ENCODE measurements at places on chromosomes 13 and 19.

DNA sequence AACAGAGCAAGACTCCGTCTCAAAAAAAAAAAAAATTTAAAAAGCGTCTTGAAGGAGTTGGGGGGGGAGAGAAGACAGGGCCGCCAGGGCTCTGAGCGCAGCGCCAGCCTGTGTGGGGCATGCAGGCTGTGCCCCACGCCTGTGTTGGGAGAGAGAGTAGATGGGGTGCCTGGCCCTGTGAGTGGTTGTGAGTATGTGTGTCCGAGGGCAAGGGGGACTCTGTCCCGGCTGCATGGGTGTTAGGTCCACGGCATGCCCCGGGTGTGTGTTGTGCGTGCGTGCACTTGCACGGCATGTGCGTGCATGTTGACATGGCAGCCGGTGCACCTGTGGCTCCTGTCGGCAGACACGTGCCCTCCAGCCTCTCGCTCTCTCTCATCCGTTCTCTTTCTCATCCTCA, 3.4 kb downstream of the MAP2K7 start:
- no peak for DNase-seq

DNA sequence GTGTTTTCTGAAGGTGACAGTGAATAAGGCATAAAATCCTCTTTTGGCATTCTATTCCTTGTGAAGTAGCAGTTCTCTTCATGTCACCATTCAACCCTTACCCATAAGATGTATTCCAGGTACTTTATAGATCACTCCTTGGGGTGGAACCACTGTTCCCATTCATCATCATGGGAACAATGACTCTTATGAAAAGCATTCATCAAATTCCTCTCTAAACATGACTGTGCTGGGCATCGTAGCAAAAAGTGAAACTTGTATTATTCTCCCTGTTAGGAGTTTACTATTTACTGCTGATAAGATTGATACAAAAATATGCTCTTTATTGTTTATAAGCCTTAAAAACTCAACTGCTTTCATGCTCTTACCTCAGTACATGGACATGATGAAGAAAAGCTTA, 793.4 kb downstream of the LIG4 start:
- DNase-seq: no peak

GRCh38 chr13:113813749-113814434, 50.0 kb downstream of the GAS6 start:
- no peak for DNase-seq

- DNase-seq: no peak
Observed at GRCh38 chr19:3618144-3618810, 8.3 kb downstream of the CACTIN start.

DNA sequence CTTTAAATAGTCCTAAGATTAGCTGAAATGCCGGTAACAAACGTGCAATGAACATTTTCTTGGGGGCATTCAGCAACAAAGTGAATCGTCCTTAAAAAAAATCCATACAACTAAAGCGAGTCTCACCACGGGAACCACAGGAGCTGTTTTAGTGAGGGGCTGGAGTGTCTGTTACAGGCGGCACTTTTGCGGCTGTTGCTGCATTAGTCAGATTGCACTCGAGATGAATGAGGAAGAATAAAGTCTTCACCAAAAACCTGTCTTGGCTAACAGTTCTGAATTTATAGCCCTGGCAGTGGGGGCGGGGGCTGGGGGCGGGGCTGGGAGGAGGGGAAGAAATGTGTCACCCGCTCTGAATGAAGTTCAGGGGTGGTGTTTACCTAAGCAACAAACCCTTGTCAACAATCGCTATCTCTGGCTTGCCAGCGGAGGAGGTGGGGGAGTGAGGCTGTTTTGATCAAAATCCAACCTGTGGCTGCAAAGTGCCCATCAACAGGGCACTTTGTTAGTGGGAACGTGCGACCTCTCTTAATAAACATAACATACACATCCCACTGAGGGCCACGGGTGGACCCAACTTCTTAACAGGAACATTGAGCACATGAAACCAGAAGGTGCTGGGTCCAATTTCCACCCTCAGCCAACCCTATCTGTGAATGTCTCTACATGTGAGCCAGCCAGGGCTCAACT, 44.5 kb downstream of the RFX2 start:
- DNase-seq: no peak

DNA sequence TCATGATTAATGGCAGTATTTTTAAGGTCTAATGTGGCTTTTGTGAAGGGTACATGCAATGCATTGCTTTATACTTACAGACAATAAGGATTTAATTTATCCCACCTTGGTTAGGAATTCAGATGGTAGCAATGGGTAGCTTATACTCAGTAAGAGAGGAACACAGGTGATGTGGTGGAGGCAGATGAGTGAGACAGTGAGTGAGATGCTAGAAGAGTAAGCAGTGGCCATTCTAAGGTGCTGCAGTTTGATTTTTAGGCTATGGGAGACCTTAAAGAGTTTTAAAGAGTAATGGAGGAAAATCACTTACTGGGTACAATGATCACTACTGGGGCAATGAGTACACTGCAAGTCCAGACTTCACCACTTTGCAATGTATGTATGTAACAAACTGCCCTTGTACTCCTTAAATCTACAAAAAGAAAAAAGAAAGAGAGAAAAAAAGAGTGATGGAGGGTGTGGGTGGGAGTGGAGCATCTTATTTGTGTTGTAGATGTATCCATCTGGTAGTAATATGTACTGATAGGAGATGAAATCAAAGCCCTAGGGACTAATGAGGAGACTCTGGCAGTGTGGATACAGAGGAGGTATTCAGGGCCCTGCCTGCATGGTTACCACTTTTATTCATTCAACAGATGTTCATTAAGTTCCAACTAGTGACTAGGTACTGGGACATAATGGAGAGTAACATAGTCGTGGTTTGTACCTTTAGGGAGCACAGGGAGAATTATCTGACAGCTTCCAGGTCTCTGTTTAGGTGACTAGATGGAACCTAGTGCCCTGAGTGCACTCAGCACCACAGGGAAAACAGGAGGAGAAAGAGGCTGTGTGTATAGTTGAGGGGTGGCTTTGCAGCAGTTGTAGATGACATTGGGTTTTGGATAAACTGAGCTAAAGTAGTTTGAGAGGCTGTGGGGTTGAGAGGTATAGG, 99.0 kb downstream of the GPC6 start:
- DNase-seq: no peak

Measured in forelimb muscle (tissue), 1 donor.